NCI-H187 (cell line): ENCODE measurements at places on chromosomes 11 and 22.

GRCh38 chr11:99554232-99554903, 533.6 kb downstream of the CNTN5 start:
- no peak for DNase-seq

DNA sequence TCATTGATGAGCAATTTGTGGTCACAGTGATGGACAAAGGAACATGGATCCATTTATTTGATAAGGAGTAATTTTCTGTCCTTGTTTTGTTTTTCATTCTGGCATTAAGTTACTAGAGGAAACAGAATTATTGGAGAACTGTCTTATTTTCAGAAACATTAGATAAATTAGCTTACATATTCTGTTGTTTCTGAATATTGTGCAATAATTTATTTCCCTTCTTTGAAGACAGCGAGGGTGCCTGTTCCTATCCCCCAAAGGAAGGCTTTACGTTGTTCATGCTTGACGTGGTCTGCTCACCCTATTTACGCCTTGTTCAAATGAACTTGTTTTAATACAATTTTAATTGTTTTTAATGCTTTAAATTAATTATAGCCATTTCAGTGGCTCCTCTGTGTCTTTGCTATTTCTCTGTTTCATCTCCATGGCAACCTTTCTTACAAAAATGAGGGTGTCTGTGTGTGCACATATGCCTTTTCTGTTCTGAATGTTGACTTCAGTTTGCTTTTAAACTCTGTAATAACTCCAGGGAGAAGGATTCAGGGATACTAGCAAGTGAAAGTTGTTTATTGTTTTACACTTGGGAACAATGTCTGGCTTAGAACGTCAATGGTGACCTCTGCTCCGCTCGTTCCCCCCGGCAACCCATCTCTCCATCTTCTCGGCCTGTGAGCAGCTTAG, 138.3 kb upstream of the PLET1 start:
- no peak for DNase-seq

- DNase-seq, result no peak
Measured at GRCh38 chr11:64794526-64794925, 8.5 kb downstream of the MAP4K2 start.

GRCh38 chr11:13368041-13368446, 90.5 kb downstream of the BMAL1 start:
- no peak for DNase-seq

DNA sequence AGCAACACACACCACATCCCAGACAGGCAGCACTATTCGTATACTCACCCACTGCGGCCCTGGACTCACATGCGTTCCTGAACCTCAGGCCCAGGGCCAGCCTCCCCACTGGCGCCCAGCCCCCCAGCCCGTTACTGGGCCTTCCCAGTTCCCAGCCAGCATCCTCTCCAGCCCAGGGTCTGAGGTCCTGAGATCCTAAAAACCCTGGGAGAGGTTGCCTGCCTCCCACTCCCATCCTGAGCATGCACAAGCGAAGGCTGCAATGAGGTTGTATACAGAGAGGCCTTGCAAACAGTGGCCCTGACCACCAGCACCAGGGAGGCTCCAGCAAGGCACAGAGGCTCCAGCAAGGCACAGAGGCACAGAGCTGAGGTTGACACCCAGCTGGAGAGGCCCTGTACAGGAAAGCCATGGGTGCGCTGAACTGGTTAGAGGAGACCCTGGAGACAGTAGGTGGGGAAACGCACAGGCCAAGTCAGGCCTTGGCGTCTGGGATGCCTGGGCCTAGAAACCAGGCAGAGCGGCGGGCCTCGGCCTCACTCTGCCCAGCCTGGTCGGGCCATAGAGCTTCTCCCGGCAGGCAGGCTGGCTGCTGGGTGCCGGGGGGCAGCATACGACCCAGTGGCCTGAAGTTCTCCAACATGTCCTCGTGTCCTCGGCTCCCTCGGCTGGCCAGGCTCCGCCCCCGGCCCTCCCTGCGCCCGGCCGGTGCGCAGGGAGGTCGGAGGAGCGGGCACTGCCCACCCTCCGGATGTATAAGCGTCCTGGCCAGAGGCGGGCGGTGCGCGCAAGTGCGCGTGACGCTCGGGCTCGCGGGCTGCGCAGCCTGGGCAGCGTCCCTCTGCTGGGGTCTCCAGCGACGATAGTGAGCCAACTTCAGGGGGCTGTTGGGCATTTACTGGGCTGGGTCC, 2.3 kb upstream of the TBX1 start:
- no peak for DNase-seq

GRCh38 chr11:18907391-18907790, 31.8 kb downstream of the MRGPRX1 start:
- no peak for DNase-seq

DNA sequence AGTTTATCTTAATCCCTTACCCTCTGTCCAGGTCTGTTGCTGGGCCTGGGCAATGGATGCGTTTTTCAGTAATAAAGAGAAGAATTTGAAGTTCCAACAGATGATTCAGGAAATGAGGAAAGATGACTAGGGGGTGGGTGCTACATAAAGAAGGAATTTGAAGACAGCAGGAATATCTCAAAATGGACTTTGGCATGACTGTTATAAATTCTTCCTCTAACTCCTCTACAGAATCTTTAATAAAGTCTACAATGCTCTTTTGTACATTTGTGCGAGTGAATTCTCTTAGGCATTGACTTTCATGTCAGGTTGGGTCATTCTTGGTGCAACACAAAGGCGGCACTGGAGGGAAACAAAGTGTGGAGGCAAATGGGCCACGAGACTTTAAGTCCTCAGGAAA, 35.1 kb upstream of the PRSS23 start:
- no peak for DNase-seq

GRCh38 chr22:33116841-33117547, 58.8 kb upstream of the SYN3 start:
- no peak for DNase-seq

GRCh38 chr22:21797444-21798221, 62.0 kb upstream of the YPEL1 start:
- DNase-seq, result no peak

GRCh38 chr11:11416502-11416901, 63.5 kb upstream of the CSNK2A3 start:
- no peak for DNase-seq

- no peak for DNase-seq
Measured at GRCh38 chr22:43996170-43996980, 27.7 kb upstream of the PARVB start.

DNA sequence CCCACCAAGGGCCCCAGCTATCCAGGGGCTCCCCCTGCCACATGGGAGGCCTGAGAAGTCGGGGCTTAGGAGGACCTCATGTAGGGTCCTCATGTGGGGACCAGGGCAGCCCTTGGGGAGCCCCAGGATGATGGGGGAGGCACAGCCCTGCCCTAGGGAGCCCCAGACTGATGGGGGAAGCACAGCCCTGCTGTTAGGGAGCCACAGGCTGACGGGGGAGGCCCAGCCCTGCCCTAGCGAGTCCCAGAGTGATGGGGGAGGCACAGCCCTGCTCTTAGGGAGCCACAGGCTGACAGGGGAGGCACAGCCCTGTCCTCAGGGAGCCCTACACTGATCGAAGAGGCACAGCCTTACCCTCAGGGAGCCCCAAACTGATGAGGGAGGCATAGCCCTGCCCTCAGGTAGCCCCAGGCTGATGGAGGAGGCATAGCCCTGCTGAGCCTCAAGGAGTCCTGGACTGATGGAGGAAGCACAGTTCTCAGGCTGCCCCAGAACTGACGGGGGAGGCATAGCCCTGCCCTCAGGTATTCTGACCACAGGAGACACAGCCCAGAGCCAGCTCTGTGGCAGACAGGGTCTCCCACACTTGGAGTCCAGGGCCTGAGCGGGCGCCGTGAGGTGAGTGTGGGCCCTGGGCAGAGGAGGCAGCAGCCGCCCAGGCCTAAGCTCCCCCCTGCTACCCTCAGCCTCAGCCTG, 10.8 kb downstream of the PRR33 start:
- no peak for DNase-seq

DNA sequence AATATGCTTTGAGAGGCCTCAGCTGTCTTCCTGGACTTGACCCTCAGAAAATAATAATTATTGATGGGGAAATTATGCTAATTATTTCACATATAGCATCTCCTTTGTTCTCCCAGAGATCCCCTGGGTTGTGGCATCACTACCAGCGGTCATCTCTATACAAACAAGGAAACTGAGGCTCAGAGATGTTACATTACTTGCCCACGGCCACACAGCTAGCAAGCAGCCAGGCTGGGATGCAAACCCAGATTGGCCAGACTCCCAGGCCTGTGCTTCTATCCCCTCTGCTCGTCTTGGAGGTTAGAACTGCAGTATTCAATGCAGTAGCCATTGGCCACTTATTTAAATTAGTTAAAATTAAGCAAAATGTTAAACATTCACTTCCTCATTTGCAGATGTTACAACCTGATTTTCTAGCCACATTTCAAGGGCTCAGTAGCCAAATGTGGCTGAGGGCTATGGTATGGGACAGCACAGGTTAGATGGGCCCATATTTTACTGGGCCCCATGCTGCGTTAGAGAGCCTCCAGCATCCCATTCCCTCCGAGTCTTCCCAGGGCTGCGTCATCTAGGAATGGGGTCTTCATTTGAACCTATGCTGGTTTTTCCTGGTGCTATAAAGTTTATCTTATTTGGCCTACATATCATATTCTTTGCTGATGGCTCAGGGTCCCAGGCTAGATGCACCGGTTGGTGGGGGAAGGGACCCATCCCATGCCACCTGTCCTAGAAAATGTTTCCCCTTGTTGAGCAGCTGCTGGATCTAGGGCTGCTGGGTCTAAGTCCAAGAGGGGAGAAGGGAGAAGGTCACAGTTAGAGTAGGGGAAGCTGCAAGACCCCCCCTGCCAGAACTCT, 2.2 kb downstream of the SLC35C1 start:
- no peak for DNase-seq

GRCh38 chr22:42280836-42281235, 10.4 kb upstream of the TCF20 start:
- DNase-seq, result no peak

GRCh38 chr11:125451400-125452124, 44.5 kb downstream of the FEZ1 start:
- DNase-seq, result no peak

- no peak for DNase-seq
Measured at GRCh38 chr11:75450826-75451821, 18.1 kb upstream of the KLHL35 start.

GRCh38 chr11:102288725-102289083, 28.6 kb upstream of the BIRC3 start:
- no peak for DNase-seq

DNA sequence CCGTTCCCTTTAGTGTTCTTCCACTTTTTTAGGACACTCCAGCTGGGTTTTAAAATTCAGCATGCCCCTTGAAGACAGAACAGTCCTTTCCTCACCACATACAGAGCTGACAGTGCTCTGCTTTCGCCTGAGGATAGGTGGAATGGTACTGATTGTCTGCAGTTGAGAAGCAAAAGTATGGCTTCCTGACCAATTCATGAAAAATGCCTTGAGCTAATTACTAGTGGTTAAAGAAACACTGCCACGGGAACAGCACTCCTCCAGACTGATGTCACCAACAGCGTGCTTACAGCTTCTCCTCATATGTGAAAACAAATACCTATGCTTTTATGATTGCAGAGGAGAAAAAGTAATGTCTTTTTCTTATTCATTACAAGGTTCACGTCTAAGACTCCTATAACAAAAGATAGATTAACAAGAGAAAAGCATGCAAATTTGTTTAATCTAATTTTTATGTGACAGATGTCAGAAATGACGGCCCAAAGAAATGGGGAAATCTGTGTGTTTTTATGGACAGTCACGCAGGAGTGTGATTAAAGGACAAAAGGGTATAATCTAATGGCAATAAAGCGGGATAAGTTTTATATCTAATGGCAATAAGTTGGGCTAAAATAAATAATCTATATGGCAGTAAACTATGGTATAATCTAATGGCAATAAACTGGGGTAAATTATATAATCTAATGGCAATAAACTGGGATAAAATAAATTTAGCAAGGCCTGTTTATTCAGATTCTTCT, 123.4 kb upstream of the ARHGAP42 start:
- no peak for DNase-seq

- DNase-seq, result no peak
Measured at GRCh38 chr11:72760539-72761405, 8.6 kb upstream of the ARAP1 start.

DNA sequence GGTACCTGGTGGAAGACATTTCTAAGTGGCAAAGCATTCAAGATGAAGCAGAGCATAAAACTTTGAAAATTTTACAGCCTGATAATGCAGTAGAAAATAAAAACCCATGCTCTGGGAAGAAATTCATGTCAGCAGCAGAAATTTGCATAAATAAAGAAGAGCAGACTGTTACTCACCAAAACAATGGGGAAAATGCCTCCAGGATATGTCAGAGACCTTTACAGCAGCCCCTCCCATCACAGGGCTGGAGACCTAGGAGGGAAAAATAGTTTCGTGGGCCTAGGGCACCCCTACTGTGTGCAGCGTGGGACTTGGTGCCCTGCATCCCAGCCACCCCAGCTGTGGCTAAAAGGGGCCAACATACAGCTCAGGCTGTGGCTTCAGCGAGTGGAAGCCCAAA, 5.4 kb upstream of the DKK3 start:
- DNase-seq, result no peak

GRCh38 chr22:48923165-48923865, 904.4 kb downstream of the BRD1 start:
- DNase-seq, result no peak

GRCh38 chr11:115050756-115051155, 372.4 kb downstream of the NXPE2 start:
- DNase-seq, result no peak
